ENCODE measurements at places on chromosomes 2 and 18. TPM values are rescaled to one million over a fixed set of nuclear protein-coding genes. Genes with fewer than 3 reads are reported as not detected.

Gene COL3A1
- total RNA-seq: 0.23 TPM

Gene UPP2
- not detected for total RNA-seq

DNA sequence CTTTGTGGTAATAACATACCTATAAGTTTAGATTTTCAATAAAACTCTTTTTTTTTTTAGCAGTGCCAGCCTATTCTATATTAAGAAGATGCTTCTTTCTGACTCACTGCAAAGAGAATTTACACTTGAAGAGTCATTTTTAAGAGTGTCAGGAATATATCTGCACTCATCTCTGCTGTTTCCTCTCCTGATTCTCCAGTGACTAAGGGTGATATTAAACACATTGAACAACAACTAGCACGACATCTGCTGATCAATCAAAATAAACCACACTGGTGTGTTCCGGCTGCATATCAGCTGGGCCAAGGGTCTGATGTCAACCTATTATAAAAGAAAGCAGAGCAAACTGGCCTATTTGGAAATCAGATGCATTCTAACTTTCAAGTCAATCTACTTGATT is 15.0 kb downstream of the RAB27B start:
- DNase-seq: no peak

GRCh38 chr2:177284531-177284930 is 20.0 kb upstream of the NFE2L2 start:
- no peak for DNase-seq

DNA sequence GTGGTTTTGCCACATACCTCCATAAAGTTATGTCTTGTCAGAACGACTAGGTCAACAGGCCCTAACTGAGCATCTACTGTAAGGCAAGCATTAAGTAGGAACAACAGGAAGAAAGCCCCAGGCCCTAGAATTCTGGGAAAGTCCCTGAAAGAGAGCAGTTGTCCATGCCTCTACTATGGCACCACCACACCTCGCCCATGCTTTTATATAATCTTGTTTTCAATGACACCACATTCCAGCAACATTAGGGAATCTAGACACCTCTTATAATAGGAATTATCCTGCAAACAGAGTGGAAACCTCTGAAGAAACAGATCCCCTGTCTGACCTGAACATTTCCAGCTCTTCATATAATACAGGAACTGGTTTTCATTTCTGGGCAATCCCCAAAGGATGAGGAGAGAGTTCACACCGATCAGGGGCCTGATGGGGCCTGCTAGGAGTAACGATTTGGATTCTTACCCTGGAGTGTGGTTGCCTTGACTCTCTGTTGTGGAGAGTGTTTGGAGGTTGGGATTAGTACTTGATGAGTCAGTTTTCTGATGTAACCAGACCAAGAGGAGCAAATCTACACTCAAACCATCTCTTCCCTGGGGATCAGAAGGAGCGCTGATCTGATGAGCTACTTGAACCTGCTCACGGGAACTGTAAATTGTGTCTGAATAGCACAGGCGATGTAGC is 31.9 kb upstream of the CEP68 start:
- DNase-seq: no peak

- no peak for DNase-seq
Measured at GRCh38 chr2:106565599-106565998, 78.4 kb downstream of the CD8B2 start.
